ENCODE measurements at places on chromosomes 7 and 10.

DNA sequence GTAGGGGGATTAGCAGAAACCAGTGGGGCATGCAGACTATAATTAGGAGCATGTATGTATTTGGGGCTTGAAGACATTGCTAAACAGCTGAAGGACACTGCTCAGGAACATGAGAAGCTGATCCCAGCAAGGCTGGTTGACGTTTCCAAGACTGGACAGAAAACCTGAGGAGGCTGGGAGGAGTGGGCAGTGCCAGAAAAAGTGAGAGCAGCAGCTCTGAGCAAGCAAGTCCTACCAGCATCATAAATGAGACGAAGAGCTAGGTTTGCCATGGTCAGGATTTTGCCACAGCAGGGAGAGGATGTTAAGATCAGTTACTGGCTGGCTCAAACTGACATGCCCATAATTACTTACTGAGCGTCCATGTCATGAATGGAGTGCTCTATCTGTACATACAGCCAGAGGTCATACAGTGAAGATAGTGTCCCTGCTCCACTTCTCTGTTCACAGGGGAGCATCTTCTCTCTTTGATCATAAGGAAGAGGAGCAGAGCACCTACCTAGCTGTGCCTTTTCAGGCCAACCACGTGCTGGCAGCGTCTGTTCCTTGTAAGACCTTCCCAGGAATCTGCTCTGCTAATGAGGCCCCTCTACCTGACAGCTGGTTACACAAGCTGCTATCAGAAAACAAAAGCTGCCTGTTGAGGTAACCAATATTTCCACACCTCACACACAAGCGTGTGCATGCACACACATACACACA, 44.7 kb downstream of the PDE1C start:
- DNase-seq, result no peak

DNA sequence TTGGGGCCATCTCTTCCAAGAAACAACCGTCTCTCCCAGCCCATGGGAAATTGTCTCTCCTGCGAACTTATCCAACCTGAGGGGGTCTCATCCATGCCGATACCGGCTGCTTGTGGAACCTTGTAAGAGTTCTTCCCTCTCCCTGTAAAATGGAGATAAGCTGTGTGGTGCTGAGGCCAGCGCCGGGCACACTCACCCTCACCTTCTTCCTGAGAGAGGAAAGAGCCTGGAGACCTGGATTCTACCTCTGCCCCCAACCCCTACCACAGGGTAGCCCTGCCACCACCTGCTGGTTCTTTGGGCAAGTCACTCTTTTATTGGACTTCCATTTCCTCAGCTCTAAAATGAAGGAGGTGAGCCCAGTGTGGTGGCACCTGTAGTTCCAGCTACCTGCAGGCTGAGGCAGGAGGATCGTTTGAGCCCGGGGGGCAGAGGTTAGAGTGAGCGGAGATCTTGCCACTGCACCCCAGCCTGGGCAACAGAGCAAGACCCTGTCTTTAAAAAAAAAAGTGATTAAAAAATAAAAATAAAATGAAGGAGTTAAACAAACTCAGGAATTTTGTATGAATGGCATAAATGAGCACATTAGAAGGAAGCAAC, 38.4 kb upstream of the PSAP start:
- DNase-seq, result no peak

GRCh38 chr7:6278749-6279310, 6.4 kb upstream of the CYTH3 start:
- DNase-seq, result no peak

DNA sequence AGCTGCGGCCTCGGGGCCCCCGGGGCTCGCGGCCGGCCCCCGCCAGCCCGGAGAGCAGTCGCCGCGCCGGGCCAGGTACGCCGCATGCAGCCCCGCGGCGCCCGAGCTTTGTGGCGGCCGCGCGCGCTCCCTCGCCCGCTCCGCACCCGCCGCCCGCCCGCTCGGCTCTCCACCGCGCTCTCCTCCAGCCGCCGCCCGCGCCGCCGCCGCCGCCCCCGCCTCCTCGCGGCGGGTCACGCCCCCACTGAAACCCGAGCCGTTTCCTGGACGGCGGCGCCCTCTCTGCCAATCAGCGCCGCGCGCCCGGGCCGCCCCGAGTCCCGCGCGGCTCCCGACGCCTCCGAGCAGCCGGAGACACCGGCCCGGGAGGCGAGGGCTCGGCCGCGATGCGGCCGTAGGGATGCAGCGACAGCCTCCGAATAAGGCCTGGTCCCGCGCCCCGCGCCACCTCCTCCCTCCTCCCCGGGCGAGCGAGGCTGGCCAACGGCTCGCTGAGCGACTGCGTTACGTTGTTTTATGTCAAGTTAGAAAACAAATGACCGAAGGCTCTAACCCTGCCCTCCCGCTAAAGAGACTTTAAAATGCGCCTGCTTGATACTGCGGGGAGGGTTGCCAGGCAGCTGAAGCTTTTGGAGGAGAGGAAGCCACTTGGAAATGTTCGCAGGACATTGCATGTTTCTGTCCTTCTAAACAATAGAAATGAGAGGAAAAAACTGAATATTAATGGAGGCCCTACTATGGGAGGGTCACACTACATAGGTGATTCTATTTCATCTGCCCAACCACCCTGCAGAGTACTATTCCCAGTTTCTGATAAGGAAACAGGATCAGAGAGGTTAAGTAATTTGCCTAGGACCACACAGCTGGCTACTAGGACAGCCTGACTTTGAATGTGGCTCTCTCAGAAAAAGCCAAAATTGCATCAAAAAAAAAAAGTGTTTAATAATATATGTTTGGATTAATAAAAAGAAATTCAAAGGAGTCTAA, at the start of gene FGFR2:
FGFR2 (minus strand) TSS at position 182 of the 987 bp plus-strand sequence. CDS start 4,627 bp downstream, outside the sequence.
- DNase-seq, result peak; percentile 70

DNA sequence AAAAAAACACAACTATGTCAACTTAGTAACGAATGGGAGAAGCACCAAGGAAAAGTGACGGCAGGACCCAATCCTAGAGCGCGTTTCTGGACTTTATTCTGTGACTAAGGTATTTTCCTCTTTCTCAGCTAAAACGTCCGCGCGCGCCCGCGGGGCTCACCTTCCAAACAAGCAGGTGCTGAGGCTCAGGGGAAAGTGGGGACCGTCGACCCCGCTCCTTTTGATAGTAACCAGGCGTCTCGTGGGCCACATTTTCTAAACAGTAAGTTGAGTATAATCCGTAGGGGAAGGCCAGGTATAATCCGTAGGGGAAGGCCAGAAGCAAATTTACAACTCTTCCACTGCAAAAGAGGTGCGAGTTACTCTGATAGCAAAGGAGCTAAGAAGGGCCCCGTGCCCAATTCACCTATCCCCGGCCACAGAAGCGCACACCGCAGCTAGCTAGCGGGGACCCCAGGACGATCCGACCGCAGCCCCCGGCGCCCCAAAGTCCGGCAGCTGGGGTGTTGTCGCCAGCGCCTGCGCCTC, 743 bp downstream of the MKI67 start:
- DNase-seq, result no peak

GRCh38 chr10:25509151-25509550, 334.4 kb downstream of the GPR158 start:
- DNase-seq, result no peak

All from substantia nigra (tissue), 51 donors.